ENCODE measurements at places on chromosomes 1 and 21.

GRCh38 chr1:214012418-214012817 is 24.6 kb downstream of the PROX1 start:
- no peak for DNase-seq

GRCh38 chr1:154445040-154445472 is 39.9 kb downstream of the IL6R start:
- peak; percentile 75 for DNase-seq

DNA sequence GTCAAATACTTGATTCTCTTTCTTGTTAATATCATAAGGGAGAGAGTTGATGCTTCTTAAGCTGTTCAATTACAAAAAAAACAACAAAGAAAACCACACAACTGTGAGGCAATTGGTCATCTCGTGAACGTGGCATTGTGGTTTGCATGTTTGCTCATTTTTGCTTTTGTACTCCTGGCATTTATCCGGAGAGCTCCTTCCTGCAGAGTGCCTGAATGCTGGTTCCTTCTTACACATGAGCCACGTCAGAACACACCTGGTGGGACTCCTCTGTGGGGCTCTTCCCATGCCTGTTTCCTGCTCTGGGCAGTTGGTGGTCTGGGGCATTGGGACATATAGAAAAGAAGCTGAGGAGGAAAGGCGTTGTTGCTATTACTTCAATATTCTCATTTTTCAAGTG is 25.7 kb downstream of the KCNK1 start:
- DNase-seq: peak; percentile 70

GRCh38 chr1:8419861-8420260 is 101.9 kb downstream of the SLC45A1 start:
- DNase-seq: no peak

DNA sequence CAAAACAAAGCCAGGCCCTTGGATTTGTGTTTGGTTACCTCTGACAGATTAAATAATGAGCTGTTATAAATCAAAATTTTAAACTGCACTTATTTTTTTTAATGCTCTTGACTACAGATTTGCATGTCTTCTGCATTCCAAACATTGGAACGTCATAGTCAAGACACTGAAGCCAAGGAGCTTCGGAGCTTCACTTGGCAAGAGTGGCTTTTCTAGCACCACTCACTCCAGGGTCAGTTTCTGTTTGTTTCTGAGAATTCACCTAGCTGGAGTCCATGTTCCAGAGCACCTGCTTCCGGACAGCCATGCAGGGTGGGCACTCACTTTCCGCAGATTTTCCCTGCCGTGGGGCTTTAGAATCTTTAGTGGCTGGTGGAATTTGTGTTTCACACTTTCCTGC is 202.9 kb downstream of the ZP4 start:
- DNase-seq: no peak

- DNase-seq: no peak
These were observed 30.9 kb downstream of the LRRC8B start for GRCh38 chr1:89555550-89555949.

- DNase-seq: peak; percentile 99
These were observed 99.4 kb upstream of the JUN start for GRCh38 chr1:58883037-58883887.

GRCh38 chr1:66388913-66389312 is 145.0 kb upstream of the SGIP1 start:
- DNase-seq: no peak

- DNase-seq: no peak
These were observed 4.7 kb upstream of the TINAGL1 start for GRCh38 chr1:31571340-31572295.

GRCh38 chr1:50333595-50333974 is 89.7 kb downstream of the DMRTA2 start:
- peak; percentile 13 for DNase-seq

DNA sequence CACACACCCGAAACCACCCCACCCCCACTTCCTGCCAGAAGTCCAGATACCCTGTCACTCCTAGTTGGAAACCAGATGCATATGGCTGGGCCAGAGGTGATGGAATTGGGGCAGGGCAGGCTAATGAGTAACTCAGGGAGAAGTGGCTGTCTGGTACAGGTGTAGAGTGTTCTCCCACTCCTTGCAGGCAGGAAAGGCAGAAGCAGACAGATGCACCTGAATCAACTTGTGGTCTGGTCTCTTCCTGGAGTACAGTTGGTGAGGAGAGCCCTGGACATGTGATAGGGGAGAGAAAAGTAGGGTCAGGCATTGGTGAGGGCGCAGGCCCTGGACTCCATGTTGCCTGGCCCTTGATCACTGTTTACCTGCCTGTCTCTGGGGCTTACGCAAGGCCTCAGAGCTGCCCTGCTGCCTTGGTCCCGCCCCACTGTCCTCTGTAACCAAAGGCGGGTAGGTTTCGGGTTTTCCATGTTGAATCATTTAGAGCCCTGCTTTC is 2.5 kb downstream of the CGN start:
- DNase-seq: peak; percentile 19

DNA sequence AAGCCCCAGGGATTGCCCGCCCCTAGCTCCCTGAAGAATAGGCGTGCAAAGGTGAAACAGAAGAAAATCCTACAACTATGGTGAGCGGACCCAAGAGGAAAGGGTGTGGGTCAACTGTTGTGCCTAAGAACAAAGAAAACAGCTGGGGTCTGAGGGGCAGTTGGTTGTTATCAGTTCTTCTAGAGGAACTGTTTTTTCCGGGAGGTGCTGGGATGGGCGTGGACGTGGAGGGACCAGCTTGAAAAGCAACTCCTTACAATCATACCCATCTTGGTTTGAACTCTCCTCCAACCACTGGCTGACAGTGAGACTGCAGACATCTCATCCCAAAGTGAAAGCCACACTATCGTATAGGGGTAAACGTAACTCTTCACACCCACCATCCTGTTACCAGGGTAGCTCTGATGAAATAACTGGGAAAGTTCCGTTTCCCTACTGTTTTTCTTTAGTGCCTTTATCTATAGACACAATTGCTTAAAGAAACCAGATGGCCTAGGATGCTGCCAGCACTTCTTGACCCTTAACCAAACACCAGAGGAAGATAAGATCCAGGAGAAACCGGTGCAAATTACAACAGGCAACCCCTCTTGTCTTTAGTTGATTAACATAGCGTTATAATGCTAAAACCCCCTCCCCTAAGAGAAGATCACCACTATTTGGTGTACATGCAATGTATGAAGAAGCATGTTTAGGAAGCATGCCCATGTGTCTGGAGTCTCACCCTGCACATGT is 25.6 kb upstream of the FAM89A start:
- no peak for DNase-seq

DNA sequence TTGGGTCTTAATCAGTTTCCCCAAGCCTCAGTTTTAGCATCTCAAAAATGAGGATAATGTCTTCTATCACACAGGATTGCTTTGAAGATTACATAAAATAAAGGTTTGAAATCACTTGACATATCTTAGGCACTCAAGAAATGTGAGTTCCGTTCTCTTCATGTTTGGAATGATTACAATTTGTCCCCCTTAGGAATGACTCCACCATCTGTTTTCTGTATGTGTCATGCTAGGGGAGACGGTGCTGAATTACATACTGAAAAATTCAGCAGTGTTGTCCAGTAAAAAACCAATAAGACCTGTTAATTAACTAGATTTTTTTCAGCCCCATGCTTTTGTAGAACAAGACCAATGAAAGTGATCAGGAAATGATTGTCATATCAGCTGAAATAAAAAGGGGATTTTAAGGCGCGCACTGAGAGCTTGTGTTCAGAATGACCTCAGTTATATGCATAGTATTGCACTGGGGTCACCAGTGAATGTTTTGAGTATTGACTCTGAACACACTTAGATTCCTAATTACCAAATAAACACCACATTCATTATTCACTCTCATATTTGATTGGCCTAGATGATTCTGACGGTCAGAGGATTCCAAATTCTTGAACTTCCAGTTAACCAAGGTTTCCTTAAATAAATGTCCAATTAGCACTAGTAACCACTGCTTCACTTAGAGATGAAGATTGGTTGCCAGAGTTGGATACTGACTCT is 114.5 kb upstream of the KCNK2 start:
- DNase-seq: peak; percentile 59

GRCh38 chr1:245406426-245406825 is 251.6 kb downstream of the KIF26B start:
- no peak for DNase-seq

DNA sequence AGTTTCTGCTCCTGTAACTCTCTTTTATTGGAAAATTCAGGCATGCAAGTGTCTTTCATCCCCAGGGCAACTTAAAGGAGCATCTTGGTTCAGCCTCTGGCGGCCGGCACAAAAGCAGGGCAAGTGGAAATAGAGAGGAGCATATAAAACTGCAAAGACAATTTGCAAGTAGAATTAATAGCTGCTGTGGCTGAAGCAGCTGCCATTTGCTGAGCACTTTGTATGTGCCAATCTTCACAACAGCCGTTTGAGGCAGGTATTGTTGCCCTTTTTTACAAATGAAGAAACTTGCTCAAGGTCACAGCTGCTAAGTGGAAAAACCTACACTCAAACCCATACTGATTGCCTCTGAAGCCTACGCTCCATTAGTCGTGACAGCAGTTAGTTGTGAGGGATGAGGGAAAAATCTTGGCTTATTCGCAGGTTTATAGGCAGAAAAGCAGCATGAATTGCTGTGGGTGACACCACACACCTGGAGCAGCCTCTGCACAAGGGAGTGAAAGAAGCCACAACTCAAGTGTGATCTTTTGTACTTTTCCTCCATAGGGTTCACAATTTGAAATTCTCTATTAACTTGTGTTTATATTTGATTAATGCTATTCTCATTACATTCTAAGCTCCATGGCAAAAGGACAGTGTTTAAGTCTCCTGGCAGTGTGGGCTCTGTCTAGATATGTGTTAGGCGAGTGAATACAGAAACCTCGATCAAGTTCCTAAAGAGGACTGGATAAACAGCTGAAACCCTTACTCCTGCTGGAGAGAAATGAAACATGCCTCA is 99.0 kb upstream of the BEND5 start:
- no peak for DNase-seq

DNA sequence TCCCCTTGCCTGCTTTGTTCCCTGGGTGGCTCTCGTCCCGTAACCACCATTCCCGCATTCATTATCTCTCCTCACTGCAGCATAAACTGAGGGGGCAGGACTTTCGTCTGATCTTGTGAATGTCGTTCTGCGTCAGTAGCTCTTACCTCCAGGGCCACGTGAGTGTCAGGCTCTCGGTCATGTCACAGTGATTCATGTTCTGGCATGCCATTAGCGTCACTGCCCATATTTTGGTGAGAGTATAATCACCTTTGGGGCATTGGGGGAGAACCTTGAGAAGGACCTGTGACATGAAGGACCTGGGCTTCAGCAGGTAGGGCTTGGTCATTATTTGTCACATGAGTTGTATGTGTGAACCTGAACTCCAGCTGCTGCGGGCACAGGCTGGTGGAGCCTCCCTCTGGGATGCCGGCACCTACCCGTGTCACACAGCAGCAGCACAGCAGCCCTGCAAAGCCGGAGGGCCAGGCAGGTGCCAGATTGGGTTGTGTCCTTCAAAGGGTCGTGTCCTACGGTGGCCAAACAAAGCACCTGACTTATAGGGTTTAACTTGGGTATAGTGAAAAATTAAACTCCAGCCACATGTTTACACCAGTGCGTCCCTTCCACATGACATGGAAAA is 68.5 kb downstream of the BACE2 start:
- DNase-seq: no peak

DNA sequence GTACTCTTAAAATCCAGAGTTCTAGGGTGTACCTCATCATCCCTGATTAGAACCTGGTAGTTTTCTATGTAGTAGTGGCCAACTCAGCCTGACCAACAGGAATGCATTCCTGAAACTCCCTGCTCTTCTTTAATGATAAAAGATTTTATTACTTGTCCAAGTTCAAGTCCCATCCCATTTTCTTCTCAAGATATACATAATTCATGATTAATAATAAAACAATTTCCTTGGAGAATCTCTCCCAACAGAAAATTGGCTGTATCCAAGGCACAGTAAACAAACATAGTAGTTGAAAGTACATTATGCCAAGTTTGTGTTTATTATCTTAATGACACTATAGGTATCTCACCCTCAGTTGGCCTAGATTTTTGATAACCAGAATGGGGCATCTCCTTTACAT is 714.1 kb upstream of the ADAMTS5 start:
- peak; percentile 37 for DNase-seq

- DNase-seq: peak; percentile 66
These were observed 20.7 kb upstream of the TRIM45 start for GRCh38 chr1:117142200-117142599.

- DNase-seq: no peak
These were observed 198.2 kb upstream of the FGGY start for GRCh38 chr1:59098655-59099054.

DNA sequence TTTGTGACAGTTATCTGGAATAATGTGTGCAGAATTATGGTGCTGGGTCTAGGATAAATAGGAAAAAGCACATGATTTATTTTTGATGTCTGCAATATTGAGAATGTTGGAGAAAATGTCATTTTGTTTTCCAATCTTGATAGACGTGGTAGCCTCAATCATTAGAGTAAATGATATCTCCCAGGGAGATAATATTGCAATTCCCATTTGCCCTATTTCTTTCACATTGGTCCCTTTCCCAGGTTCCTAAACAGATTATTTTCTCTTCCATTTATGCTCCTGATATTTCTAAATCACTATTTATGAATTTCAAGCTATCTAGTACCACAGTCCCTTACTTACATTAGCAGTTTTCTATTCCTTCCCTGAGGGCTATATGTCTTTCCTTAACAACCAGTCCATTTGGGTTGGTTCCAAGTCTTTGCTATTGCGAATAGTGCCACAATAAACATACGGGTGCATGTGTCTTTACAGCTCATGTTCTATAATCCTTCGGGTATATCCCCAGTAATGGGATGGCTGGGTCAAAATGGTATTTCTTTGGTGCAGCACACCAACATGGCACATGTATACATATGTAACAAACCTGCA is 447.3 kb downstream of the PLA2G4A start:
- no peak for DNase-seq

DNA sequence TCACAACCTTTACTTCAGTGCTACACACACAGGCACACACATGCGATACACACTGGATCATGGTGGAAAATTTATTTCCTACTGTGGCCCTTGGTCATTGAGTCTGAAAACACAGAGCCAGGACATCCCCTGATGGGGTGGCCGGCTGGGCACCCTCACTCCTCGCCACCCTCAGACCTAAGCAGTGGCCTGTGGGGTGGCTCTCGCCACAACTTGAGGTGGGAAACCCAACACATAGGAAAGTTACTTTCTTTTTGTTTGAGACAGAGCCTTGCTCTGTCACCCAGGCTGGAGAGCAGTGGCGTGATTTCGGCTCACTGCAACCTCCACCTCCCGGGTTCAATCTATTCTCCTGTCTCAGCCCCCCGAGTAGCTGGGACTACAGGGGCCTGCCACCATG is 19.4 kb downstream of the CRYAA start:
- no peak for DNase-seq

GRCh38 chr1:41574842-41575241 is 90.4 kb upstream of the EDN2 start:
- no peak for DNase-seq

GRCh38 chr1:203743091-203743571 is 21.9 kb upstream of the LAX1 start:
- DNase-seq: no peak

- no peak for DNase-seq
These were observed 124.1 kb downstream of the OMA1 start for GRCh38 chr1:58422436-58422835.
